ENCODE measurements at places on chromosomes 4 and X.

DNA sequence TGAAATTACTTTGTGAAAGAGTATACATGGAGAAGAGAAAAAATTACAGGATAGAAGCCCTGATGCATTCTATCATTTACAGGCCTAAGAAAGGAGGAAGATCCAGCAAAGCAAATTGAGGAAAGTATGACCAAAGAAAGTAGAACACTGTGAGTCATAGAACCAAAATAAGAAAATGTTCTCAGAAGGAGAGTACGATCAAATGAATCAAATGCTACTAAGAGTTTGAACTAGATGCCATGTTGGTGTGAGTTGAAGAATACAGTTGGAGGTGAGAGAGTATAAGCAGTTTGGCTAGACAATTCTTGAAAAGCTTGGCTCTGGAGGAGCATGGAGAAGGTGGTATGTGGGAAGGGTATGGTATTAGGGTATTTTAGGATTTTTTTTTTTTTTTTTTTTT lies 161.8 kb downstream of the RPA4 start:
- no peak for DNase-seq

DNA sequence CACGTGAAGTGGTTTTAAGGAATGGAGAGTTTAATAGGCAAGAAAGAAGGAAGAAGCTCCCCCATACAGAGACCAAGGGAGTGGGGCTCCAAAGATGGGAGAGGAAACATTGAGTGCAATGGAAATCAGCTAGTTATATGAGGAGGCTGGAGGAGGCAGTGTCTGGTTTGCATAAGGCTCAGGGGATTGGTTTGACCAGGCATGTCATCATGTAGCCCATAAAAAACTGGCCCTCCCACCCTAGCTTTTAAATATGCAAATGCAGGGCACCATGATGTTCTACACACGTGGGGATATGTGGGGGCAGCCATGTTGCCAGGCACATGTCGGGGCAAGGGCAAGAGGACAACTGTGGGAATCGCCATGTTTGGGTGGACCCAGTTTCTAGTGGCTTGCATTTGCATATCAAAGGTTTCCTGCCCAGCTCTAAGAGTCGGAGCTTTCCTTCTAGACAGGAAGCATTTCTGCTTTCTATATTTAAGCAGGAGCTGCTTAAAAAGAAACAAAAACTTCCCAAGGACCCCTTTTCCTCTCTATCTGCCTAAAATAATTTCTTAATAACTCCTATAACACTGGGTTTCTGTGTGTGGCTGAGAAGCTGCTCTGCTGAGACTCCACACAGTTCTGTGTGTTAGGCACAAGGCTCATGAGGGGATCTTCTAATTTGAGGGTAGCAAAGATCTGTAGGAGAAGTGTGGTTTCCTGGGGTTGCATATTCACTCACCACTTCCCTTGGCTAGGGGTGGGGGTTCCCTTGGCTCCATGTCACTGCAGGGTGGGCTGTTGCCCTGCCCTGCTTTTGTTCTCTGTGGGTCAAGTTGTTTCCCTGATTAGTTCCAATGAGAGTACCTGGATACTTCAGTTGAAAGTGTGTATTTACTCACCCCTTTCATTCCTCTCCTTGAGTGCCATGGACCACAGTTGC lies 113.5 kb downstream of the VSIG4 start:
- no peak for DNase-seq

DNA sequence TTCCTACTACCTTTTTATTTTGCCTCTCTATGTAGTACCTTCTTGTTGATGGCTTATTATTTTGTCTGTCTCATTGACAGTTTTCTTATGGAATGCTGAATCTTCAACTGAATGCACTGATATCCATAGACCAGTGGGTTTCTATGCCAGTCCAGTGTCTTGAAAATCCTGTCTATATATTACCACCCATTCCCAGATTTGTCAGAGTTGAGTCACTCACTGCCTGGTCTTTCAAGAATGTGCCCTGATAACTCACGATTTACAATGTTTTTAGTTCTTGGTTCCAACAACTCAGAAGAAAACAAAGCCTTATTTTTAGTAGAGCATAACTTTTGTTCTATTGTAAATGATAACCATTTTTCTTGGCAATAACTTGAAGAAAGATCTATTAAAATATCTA lies 606.0 kb upstream of the PITX2 start:
- no peak for DNase-seq

DNA sequence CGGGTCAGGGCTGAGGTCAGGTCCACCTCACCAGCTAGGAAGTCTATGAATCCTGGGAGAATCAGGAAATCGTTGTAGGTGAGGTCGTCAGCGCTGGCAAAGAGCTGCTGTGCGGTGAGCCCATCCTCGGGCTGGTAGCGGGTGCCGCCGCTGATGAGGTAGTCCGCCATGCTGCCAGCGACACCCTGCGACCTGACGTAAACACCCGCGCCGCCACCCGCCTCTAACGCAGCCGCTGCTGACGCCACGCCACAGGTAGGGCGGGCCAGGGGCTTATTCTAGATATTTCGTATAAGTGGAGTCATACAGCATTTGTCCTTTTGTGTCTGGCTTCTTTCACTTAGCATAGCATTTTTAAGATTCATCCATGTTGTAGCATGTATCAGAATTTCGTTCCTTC lies 220.2 kb upstream of the ATP6AP2 start:
- no peak for DNase-seq

- DNase-seq = peak; percentile 70
Observed at GRCh38 chr4:11424000-11424399, 4.7 kb downstream of the HS3ST1 start.

- DNase-seq = no peak
Observed at GRCh38 chrX:68421636-68422035, 11.7 kb downstream of the OPHN1 start.

DNA sequence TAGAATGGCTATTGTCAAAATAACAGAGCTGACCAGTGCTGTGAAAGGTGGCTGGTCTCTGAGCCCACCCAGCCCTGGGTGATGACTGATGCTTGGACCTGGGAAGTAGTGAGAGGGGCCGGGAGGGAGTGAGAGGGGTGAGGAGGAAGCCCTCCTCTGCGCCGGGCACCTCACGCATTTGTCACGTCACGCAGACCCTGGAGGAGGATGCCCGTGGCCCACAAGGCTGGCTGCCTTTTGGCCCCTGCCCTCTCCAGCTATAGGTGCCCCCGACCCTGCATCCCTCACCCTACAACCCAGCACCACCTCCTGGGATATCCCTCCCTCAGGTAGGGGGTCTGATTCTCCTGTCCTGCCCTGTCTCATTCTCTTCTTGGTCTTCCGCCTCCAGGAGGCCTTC lies 207.4 kb downstream of the AFAP1 start:
- DNase-seq = no peak

DNA sequence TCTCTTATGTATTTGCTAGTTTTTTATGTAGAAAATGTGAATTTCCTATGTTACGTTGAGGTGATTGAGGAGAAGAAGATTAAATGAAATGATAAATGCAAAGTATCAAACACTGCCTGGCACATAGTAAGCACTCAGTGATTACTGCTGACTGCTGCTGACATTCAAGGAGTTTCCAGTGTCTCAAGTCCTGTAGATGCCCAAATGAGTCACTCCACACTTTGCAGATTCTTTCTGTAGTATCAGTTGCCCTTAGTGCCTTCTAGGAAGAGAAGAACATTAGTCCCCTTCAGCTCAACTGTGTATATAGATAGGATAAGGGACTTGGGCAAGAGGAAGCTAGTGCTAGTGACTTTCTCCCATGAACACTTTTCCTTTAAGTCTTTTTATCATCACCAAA lies 240.5 kb upstream of the TEX13A start:
- no peak for DNase-seq

DNA sequence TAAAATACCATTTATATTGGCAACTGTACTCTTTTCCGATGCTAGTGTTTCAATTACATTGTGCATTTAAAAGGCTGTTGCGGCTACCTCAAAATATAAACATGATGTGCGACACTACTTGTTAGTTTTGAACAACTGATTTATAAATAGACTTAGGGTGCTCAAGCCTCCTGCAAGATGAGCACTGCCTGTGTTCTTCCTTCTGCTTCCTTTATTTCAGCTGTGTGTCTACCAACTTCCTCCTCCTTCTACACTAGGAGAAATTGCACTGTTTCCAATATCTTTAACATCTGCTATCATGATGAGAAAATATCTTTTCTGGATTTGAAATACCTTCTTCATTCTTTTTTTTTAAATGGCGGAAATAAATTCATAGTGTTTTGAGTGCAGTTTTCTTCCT lies 24.0 kb downstream of the TET2 start:
- DNase-seq = no peak

DNA sequence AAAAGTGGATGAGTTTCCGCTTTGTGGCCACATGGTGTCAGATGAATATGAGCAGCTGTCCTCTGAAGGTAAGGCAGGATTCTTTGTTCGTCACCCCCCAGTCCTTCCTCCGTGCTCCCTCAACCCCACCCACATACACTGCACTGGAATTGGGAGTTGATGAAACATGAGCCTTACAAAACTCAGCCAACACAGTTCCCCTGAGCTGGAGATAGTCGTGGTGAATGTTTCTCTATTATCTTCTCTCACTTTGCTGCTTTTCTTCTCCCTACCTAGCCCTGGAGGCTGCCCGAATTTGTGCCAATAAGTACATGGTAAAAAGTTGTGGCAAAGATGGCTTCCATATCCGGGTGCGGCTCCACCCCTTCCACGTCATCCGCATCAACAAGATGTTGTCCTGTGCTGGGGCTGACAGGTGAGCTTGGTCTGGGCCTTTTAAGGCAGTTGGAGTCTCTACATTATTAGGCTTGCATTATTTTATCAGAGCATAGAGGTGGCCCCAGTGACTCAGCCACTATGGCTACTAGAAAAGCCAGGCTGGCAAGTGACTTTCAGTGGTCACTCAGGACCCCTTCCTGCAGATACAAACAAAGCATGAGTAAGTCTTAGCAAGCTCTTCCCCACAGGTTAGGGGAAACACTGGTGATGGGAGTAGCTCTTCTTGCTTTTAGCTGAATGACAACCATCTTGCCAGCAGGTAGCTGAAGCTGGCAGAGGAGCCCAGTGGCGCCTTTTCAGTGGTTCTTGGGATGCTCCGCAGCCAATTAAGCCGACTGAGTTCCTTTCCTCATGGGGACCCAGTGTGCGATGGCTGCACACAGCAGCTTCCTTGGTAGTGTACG lies 1.6 kb downstream of the RPL10 start:
- no peak for DNase-seq

DNA sequence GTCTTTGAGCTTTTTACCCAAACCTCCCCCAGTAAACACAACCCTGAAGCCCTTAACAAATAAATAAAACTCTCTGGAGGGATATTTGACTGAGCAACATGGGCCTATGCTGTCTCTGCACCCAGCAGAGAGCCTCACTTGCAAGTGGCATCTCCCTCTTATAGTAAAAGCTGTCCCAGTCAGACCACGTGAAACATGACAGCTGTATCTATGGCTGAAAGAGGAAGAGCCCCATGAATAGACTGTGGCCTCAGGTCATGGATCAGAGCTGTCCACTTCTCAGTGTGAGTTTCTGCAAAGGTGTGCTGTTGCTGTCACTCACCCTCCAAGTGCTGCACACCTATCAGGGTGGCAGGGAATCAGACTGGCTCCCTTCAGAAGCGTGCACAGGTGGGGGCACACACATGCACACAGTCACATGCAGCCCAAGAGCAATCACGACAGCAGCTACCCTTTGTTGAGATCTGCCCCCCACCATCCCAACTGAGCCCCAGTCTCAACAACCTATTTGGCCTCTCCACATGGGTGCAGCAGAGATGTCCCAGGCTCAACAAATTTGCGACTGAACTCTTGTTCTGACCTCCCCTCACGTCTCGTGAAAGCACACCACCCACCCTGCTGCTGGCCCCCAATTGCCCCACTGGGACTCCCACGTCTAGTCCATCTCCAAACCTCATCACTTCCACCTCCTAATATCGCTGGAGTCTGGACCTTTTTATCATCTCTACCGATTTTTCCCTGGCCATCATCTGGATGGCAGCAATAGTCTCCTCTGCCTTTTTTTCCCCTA lies 45.6 kb downstream of the NAT8L start:
- DNase-seq = no peak

Measured in left hindlimb (tissue), 1 donor.